ENCODE measurements at places on chromosomes 7 and 10.
A peak's percentile ranks its signal among the peaks of the same experiment; 100 is the strongest.

DNA sequence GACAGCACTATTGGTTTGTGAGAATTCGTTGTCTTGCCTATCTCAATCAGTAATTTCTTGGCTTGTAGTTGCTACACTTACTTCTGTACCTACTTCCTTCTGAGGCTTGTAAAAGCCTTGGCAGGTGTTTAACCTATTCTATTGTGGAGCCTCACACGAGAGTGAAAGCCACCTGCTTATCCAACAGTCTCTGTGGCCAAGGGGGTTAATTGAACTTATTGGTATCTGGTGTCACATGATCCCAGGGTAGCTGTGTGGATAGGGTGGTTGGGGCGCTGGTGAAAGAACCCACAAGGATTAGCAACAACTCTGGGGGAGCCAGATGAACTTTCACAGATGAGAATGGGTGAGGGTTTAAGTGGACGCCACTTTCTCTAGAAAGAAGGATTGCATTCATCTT, 13.9 kb upstream of the ATP6V0E2 start:
- DNase-seq, result no peak

DNA sequence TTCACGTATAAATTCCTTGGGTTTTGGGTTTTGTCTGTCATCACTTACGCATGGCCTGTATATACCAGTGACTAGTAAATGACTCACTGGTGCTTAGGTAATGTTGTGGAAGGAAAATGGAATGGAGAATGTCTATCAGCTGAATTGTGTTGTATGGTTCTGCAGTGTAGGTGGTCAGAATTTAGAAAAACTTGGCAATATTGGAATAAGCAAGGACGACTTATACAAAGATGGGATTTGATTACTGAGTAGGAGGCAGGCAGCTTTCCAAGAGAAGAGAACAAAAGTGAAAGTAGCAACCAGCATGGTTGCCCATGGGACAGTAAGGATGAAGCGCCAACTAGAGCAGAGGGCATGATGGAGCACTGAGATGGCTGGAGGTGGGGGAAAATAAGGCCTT, 168.6 kb upstream of the CSTF2T start:
- DNase-seq, result no peak

DNA sequence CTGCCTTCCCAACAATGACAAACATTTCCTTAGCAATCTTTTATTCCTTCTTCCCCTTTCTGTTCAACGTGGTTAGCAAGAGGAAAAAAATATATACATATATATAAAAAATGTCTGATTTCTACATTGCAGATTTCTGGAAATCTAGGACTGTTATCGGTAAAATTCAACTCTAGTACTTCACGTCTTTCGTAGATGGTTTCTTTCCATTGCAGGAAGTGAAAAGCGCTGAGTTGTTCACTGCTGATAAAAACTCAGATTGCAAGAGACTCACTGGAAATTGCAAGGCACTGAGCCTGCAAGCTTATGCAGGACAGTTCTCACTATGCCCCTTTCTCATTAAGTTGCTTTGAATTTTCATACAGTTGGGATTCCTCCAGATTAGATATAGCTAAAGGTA, 23.9 kb downstream of the KIN start:
- no peak for DNase-seq

DNA sequence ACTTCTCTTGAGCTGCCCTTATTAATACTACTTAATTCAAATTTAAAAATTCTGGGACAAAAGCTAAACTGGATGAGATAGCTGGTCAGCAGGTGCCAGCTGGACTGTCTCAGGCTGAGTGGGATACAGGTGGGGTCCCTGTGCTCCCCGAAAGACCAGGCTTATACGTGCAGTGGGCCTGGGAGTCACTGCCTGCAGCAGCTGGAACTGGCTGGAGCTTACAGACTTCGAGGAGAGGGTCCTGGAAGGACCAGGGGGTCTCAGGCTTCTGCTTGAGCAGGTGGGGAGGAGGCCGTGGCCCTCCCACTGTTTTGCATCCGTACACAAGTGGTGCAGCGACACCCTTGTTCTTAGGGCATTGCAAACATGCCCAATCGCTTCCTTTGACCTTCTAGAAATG, 203.7 kb downstream of the GLRX3 start:
- DNase-seq, result no peak

- DNase-seq, result no peak
These were observed 38.6 kb downstream of the MTPN start for GRCh38 chr7:135938563-135938962.

DNA sequence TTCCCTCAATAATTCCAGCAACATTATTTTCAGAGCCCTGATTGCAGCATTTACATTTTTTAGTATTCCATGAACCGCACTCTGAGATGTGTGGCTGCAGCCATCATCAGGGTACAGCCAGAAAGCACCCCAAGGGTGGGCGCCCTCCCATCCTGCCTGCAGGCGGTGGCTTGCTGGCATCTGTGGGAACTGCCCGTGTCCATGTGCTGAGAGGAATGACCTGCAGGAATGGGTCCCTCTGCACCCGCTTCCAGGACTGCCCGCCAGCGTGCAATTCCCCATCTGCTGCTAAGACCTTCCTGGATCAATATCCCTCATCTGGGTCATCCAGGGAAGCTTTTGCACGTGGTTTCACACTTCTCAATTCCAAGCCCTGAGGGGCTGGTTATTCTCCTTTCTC, 32.8 kb upstream of the NUB1 start:
- DNase-seq, result no peak

- DNase-seq, result no peak
These were observed 243.2 kb downstream of the CCDC3 start for GRCh38 chr10:12758271-12758670.

DNA sequence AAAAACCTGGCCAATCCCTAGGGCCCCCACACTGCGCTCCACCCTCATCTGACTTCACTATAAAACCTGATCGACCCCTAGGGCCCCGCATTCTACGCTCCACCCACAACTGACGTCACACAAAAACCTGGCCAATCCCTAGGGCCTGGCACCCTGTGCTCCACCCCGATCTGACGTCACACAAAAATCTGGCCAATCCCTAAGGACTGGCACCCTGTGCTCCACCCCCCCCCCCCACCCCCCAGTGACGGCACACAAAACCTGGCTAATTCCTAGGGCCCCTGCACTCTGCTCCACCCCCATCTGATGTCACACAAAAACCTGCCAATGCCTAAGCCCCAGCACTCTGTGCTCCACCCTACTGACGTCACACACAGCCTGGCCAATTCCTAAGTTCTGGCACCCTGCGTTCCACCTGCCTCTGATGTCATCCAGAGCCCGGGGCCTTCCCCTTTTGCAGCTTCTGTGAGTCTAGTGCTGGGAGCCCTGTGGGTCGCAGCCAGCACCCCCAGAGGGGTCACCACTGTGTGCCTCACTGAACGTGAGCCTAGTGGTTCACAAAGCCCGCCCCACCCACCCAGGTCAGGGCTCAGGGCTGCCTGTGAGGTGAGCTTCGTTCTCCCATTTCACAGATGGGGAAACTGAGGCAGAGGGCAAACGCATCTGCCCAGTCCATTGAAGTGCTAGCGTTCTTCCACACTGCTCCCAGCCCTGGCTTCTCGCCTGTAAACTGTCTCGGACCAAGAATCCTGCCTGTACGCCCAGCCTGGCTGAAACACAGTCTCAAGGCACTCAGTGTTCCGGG, 40.6 kb downstream of the MICALL2 start:
- DNase-seq, result no peak

- DNase-seq, result no peak
These were observed 262.2 kb upstream of the TCERG1L start for GRCh38 chr10:131573707-131574106.

DNA sequence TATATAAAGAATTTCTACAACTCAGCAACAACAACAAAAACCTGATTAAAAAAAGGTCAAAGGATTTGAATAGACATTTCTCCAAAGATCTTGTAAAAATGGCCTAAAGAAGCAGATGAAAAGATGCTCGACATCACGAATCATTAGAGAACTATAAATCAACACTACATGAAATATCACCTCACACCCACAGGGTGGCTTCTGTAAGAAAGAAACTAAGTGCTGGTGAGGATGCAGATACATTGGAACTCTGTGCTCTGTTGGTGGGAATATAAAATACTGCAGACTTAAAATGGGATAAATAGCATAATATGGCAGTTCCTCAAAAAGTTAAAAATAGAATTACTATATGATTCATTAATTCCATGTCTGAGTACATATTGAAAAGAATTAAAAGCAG, 38.3 kb upstream of the CDCA7L start:
- no peak for DNase-seq

GRCh38 chr10:79434223-79434687, 11.2 kb downstream of the ZCCHC24 start:
- no peak for DNase-seq

DNA sequence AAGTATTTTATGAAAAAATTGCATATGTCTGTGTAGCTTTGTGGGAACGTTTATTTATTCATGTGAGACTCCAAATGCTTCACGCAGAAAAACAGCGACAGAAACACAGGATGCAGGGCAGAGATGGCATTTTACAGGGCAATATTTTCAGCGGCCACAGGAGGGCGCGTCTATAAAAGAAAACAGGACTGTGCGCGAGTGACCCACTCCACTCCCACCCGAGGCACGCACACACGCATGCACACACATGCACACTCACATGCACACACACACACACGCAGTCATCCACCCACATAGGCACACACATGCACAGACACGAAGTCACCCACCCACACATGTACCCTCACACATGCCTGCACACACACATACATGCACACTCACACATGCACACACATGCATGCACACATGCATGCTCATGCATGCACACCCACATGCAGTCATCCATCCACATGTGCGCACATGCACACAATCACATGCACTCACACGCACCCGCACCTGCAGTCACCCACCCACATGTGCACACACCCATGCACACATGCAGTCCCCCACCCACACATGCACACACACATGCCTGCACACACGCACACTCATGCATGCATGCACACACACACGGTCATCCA, 96.3 kb downstream of the DNAJB6 start:
- DNase-seq, result no peak

GRCh38 chr7:107995184-107996071, 7.5 kb downstream of the LAMB1 start:
- DNase-seq, result no peak

DNA sequence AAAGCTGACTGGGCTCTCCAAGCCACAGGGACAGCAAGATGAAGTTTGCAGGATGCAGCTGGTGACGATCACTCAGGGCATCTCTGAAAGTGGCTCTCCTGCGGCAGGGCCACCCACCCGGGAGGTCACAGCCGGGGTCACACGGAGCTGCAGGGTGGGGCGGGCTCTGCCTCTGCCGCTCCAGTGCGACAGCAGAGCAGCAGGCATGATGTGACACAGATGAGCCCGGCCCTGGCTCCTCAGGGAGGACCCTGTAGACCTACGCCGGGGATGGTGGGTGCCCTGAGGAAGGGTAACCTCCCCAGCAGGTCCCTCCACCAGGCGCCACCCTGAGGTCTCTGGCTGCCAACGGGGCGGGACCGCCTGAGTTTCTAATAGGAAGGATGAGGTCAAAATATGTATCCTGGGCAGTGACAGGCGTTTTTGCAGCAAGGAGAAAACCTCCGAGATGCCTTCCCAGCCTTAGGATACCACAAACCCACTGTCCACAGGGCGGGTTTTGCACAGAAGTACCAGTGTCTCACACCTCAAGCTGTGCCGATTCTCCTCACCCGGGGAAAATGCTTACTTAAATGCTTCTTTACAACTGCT, 114.8 kb upstream of the DIP2C start:
- no peak for DNase-seq

GRCh38 chr10:116836902-116837523, 12.3 kb upstream of the ENO4 start:
- no peak for DNase-seq

DNA sequence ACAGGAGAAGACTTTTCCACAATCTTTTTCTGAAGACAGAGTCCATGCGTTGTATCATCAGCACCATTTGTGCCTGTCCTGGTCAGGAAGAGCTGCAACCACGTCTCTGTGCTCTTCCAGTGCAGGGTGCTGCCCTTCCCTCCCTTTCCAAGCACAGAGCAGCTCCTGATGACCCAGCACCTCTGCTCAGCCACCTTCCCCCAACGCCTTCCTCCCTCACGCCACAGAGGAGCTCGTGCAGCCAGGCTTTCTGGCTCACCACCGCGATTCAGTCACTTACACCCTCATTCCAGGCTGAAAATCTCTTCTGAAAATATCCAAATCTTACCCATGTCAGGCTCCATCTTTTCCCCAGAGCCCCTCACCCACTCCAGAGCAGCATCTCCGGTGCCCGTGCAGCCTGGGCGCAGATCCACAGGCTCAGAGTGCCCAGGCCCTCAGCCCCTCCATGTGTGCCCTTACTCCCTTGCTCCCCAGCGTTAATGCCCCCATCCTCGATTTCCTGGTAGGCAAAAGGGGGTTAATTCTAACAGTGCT, 181.5 kb downstream of the DIP2C start:
- no peak for DNase-seq

DNA sequence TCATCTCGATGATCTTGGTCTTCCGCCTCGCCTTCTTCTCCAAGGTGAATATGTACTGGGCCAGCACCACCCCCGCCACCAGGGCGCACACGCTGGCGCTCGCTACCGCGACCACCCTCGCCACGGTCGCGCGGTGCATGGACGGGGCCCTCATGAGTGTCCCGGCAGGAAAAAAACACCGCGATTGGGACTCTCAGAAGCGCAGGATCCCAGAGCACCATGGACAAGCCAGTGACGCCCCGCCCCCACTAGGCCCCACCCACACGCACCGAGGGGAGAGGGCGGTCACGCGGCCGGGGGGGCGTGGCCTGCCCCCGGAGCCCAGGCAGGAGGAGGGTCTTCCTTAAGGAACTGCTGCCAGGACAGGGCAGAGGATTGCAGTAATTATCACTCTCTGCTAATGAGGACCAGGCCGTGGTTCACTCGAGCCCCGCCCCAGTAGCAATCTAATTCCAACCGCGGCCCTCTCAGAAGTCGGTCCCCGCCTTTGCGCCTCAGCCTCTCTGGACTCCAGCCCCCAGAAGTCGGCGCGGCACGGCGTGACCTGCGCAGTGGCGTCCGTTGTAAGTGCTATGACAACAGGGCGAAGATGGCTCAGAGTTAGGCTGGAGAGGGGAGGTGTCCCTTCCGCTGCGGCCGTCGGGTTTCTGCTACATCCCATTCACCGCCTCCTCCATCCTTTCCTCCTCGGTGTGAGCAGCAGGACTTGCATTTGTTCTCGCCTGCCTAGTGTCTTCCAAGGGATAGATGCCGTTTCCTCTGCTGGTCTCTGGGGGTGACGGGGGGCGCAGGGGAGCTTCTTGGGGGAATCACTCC, at the start of gene BBS9:
Gene BBS9, plus strand, starts transcription at position 575 of the 816 bp plus-strand sequence. CDS start 16,689 bp downstream, outside the sequence.
- peak; percentile 82 for DNase-seq

- no peak for DNase-seq
These were observed 5.3 kb downstream of the CYP3A7 start for GRCh38 chr7:99729486-99730237.

DNA sequence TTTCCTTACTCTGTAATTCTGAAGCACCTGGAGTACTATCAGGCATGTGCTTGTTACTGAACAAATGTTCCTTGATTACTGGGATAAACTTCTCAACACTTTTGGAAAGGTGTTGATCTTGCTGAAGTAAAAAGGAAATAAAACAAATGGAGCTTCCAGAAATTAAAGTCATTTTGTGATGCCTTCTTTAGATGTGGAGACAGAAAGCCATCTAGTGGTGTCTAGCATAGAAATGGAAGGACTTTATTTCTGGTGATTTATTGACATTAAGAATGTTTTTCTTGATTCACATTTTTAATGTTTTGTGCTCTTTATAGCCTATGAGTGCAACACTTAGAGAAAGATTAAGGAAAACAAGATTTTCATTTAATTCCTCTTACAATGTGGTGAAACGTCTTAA, 1.4 kb downstream of the SFR1 start:
- DNase-seq, result no peak

Data from stimulated activated CD8-positive, alpha-beta memory T cell treated with anti-CD3 and anti-CD28 coated beads, Interleukin-4, amount 100 ng/mL, for 1 hour (primary cell).